ENCODE measurements at places on chromosomes 16 and 17.

GRCh38 chr17:27506348-27507218 lies 50.3 kb downstream of the KSR1 start:
- no peak for DNase-seq

DNA sequence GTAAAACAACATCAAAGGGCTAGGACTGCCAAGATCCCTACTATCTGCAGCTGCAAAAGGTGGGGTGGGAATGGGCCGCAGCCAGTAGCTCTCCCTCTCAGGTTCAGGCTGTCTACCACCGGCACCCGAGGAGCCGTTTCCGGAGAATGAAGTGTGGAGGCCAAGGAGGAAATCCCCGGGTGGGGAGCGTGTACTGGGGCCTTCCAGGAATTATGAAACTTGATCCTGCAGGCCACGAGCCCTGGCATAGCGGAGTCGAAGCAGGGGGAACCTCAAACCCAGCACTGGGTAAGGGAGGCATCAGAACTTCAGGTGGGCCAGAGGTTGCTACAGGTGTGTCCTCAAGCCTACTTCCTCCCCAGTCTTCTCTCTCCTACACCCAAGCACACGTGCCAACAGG lies 5.1 kb downstream of the INPP5K start:
- no peak for DNase-seq

DNA sequence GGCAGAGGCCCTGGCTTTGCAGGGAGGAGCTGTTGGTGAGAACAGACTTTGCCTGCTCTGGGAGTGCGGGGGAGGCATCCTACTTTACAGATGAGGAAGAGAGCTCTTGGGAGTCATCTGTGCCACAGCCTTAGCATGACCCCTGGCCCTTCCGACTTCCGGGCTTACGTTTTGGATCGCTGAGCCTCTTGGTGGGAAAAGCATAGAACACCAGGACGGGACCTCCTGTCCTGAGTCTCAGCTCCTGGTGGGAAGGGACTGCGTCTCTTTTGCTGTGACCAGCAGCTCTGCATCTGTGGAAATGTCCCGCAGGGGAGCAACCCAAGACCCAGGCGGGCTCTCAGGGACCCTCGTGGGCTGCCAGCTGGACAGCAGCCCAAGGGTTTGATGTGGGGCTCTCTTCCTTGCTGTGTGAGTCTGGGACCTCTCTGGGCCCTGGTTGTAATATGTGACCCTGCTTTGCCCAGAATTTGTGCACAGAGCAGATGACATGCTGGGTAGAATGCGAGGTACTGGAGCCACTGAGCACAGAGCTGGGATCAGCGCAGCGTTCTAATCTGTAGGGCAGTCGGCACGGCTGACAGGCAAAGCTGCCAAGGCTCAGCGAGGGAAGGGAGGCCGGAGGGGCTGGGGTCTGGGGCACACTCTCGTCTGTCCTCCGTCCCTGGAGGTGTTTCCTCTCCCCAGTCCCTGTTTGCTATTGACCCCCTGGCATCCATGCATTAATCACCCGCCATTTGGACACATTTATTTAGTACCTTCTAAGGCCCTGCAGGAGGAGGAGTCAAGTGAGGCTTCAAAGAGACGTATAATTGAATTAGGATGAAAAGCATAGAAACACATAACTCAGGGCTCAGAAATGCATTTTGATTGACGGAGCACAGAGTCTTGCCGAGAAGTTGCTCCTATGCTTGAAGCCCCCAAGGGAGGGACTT lies 64.0 kb downstream of the NT5M start:
- no peak for DNase-seq

DNA sequence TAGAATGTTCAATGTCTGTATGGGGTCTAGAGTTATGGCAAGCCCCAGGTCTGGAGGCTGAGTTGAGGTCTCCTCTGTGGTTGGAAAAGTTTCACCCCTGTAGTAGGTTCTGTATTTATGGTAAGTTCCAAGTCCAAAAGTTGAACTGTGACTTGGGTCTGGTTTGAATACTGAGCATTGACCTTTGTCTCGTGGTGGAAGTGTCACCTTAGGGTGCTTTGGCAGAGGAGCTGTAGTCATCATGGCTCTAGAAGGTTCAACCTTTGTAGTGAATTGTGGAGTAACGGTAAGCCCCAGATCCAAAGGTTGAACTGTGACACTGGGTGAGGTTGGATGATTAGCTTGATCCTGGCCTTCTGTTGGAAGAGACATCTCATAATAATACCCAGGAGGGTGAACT lies 17.6 kb downstream of the RDM1 start:
- no peak for DNase-seq

GRCh38 chr17:52696362-52696761 lies 537.8 kb upstream of the CA10 start:
- no peak for DNase-seq

- no peak for DNase-seq
Measured at GRCh38 chr17:49209061-49209571, 1.3 kb downstream of the GNGT2 start.

DNA sequence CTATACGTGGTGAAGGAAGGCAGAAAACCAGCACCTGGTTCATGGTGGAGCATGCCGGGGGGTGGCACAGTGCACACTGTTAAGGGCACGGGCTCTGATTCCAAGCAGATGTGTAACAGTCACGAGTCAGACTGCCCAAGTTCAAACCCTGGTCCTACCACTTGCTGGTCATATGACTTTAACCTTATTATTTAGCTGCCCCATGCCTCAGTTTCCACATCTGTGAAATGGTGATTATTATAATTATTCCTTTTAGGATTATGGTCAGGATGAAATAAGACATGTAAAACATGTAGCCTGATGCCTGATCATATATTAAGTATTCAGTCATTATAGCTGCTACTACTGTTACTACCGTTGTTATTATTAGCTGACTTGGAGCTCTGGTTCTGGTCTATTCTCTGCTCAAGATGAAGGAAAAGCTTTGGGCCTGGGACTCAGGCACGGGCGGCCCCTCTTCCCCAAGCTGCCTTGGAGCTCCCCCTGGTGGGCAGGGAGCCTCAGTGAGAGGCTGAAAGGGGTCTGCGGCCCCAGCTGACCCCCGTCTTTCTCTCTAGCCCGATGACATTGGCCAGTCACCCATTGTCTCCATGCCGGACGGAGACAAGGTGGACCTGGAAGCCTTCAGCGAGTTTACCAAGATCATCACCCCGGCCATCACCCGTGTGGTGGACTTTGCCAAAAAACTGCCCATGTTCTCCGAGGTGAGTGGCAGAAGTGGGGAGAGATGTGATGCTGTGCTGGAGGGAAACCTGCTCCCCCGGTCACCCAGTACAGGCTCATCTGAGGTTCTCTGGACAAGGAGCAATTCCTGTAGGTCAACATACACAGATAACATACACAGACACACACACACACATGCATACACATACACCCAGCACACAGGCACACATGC lies 14.0 kb downstream of the NR1D1 start:
- peak; percentile 50 for DNase-seq

GRCh38 chr16:64153718-64154117 lies 968.1 kb downstream of the CDH11 start:
- DNase-seq = no peak

Data from NCI-H1105 treated with DMSO at 0.1 percent for 48 hours (cell line).